ENCODE measurements at places on chromosomes 2 and 18. TPM values are rescaled to one million over a fixed set of nuclear protein-coding genes. Genes with fewer than 3 reads are reported as not detected.

CHST9 gene
- under 0.01 TPM for total RNA-seq

- DNase-seq = no peak
Measured at GRCh38 chr2:43406651-43407279, 180.4 kb upstream of the ZFP36L2 start.

GRCh38 chr2:240353086-240353798 is 82.2 kb upstream of the GPC1 start:
- DNase-seq = no peak

- no peak for DNase-seq
Measured at GRCh38 chr2:174699993-174700766, 64.1 kb downstream of the CHRNA1 start.
